ENCODE measurements at places on chromosomes 4 and X.

DNA sequence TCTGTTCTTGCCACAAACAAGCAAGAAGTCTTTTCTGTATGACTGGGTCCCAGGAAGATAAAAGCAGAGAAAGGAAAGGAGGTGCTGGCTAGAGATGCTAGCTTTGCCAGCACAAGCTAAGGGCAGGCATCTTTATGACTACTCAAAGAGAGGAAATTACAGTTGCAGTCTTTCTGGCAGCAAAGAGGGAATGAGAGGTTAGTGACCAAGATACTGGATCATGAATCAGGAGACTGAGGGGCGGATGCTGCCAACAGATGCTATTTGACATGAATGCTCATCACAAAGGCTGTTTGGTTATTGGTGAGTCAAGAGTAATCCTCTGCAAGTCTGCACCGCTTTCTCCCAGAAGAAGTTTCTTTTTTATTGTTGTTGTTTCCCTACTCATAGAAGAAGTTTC, 5.5 kb upstream of the XIAP start:
- DNase-seq = no peak

DNA sequence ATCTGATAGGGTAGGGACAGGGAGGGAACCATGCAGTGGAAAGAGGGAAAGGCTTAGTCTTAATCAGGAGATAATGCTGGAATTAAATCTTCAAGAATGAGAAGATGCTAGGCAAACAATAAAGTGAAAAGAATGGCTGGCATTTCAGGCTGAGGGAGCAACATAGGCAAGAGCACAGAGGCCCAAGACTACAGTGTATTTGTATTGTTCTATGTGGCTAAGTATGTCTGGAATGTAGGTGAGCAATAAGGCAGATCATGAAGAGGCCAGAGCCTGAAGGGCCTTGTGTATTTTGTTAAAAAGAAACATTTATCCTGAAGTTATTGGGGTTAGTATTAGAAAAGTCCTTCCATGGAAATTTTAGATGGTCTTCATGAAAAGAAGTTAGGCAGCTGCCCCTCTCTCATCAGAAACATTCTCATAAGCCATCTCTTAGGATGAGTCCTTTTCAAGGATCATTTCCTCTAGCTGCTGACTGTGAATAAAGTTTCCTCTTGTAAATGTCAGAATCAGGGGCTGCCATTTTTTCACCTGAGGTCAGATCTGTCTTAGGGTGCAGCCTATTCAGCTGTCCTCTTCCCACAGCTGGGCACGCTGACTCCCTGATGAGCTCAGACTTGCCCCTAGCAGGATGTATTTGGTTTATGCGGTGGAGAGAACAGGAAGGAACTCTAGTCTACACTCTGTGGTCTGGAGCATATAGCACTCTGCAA, 46.3 kb downstream of the ATP10D start:
- no peak for DNase-seq

GRCh38 chr4:105767579-105767978, 59.0 kb downstream of the GSTCD start:
- DNase-seq = no peak

DNA sequence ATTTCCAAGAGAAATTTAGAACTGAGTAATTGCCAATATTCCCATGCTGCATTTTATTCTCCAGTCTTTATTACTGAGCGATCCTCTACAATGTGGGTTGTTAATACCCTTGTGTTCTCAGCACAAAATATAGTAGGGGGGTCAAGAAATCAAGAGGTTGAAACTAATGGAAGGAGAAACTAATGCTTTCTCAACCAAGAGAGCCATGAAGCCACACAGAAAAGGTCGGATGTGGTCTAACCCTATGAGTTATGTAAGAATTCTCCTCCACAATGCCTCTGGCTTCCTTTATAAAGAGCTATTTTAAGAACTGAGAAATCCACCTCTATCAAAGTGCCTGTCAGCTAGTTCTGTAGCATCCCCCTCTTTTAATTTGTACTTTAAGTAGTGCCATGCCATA, 268.5 kb downstream of the CHIC1 start:
- no peak for DNase-seq

DNA sequence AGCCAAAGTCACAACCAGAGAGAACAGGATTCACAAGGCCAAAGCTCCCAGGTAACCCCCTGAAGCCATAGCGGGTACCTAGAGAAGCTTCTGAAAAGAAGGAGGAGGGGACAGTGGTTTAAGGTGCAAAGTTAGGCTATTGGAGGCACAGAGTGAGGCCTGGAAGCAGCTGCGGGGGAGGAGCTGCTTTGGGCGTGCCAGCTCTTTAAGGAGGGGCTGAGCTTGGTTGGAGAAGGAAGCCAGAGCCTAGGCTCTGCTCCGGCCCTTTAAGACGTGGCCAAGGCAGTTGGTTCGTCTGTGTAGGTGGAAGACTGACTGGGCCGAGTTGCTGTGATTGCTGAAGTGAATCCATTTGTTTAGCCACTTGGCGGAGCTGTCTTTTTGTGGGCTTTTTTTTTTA, 1.5 kb downstream of the KLF8 start:
- DNase-seq = no peak

DNA sequence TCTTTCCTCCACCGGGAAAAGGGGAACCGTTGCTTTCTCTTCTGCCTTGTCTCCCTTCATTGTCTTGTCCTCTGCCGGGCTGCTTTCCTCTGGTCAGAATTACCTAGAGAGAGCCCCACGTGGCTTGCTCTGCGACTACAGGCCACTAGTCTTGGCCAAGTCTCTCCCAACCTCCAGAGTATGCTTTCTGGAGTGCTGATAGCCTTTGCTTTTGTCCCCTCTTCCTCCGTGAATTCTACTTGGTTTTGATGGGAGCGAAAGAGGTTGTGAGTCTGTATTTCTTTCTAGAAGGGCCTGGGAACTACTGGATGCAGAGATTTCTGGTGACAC, 5.3 kb upstream of the POU4F2 start:
- DNase-seq = no peak

- no peak for DNase-seq
Observed at GRCh38 chrX:153984351-153985178, 12.0 kb downstream of the TMEM187 start.

DNA sequence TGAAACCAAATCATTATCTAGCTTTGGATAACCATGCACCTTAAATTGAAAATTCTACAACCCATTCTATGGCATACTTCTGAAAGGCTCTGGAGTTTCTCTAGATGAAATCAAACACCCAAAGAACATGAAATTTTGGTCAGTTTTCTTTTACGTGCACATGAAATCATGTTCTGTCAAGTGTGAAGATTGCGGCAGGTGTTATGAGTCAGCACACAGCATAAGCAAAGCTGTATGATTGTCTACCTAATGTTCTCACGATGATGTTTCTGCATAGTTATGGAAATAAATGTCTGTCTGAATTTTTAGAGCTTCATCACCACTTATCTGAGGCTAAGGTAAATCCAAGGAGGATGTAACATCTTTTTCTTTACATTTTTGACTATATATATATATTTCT, 495.3 kb downstream of the IL1RAPL1 start:
- peak; percentile 20 for DNase-seq

- DNase-seq = peak; percentile 43
Observed at GRCh38 chrX:129843459-129844306, at the start of gene ZDHHC9. ZDHHC9 (minus strand) TSS chrX:129843886; CDS start chrX:129841945, 1,941 bp downstream.

DNA sequence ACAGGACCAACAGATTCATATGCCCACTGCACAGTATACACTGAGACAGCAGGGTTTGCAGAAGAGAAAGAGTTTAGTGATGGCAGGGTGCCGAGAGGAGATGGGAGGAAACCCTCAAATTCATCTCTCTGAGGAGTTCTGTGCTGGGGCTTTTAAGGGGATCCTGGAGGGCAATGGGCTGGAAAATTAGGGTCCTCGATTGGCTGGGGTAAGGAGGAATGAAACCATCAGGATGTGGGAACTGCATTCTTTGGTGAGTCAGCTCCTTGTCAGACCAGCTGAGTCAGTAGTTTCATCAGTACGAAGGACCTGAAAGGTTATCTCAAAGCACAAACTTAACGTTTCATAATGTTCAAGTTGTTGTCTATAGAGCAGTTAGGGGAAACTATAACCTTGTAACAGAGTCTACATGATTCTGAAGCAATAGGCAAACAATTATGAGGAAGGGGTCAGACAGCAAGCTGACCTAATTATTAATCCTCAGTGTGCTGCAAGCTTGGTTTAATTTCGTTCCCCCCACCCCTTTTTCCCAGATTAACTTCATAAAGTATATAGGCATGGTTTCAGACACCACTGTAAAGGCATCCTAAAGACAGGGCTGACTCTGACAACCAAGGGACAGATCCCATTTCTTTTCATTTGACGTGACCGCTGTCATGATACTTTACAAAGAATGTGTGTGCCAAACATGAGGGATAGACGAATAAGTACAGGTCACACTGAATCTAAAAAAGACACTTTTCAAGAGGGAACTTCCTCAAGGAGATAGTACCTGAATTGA, 1.5 kb upstream of the MSMO1 start:
- DNase-seq = no peak

DNA sequence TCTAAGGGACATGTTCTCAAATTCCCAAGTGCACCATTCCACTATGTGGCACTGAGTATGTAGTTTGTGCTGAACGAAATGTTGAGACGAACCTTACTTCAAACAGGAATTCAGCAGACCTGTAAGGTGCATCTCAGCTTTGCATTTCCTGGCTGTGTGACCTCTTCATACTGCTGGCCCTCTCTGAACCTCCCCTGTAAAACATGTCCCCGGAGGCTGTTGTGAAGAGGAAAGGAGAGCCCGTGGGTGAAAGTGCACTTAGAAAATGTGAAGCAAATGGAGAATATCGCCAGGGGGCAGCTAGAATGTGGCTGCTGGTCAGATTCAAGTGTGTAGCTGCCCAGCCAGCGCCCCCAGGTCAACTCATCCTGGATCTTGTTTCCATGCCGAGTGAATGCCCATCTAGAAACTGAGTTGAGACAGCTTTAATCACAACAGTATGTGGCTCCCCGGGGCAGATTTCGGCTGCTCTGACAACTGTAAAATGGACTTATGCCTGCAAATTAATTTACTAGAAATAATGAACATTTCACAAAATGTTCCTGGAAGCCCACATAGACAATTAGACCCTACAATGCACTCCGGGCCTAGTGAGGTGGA, 263.3 kb downstream of the EVC2 start:
- no peak for DNase-seq

DNA sequence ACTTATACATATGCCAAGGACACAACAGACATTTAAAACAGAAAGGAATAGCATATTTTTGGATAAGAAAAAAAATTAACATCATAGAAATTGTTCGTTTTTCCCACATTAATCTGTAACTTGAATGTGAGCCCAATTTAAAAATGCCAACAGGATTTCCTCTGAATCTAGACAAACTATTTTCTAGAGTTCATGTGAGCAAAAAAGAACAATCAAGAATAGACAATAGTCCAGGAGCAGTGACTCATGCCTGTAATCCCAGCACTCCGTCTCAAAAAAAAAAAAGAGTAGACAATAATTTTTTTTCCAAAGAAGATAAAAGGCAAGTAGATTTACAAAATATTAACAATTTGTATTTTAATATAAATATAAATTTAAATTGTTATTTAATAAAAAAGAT, 73.7 kb upstream of the DUSP21 start:
- DNase-seq = no peak

- DNase-seq = no peak
Observed at GRCh38 chr4:109629775-109630174, 69.7 kb downstream of the MCUB start.

GRCh38 chrX:101409043-101409442, 1.0 kb downstream of the HNRNPH2 start:
- no peak for DNase-seq

DNA sequence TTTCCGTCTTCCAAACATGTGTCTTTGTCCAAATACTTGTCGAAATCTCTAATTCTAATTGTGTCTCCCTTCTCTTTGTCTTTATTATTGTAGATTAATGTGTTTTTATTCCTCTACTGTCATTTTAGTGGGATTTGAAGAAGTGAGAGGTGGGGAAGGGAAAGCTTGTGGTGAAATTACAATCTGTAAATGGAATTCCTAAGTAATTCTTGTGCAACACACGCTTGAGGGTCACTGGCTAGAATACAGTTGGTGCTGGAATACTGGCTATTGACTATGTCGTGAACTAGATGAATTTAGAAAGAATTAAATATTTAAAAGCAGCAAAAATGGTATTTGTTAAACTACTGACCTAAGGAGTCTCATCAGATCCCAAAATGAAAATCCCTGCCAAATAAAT, 10.7 kb upstream of the FNIP2 start:
- DNase-seq = no peak

- DNase-seq = no peak
Observed at GRCh38 chr4:8035371-8035780, 95.7 kb upstream of the AFAP1 start.

- no peak for DNase-seq
Observed at GRCh38 chrX:123201720-123202119, 17.6 kb downstream of the GRIA3 start.

- no peak for DNase-seq
Observed at GRCh38 chr4:37666625-37667071, 19.5 kb downstream of the RELL1 start.

DNA sequence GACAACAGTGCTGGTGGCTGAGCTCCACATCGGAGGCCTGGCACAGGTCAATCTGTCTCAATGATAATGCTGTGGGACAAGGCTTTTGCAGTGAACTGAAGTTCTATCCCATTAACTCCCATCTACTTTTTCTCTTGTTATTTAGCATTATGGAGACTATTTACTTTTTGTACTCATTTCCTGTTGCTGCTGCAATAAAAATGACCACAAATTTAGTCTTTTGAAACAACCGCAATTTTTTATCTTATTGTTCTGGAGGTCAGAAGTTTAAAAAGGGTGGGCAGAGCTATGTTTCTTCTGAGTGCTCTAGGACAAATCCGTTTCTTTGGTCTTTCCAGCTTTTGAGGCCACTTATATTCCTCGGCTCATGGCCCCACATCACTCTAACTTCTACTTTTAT, 111.0 kb upstream of the PITX2 start:
- DNase-seq = no peak

GRCh38 chr4:145936997-145937901, 1.4 kb downstream of the ZNF827 start:
- DNase-seq = no peak

DNA sequence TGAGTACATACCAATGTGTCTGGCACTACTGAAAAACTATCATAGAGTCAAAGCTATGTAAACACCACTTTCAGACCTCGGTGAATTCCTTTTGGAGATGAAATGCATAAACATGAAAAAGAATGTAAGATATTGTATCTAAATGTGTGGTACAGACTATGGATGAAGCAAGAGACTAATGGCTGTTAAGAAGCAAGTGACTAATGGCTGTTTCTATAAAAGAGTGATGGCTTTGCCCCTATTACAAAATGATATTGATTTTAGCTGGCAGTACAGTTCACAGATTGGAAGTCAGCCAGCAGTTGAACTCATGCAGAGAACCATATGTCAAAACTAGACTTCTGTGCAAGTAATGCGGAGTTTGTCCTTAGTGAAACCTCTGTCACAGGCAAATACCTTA, 359.3 kb downstream of the GRXCR1 start:
- no peak for DNase-seq

- DNase-seq = no peak
Observed at GRCh38 chr4:53128231-53128630, 237.6 kb downstream of the SCFD2 start.

GRCh38 chrX:119602701-119603255, 3.4 kb downstream of the NKRF start:
- no peak for DNase-seq

GRCh38 chrX:112768563-112768962, 72.1 kb downstream of the AMOT start:
- no peak for DNase-seq

GRCh38 chr4:78058591-78059523, 1.7 kb downstream of the FRAS1 start:
- DNase-seq = peak; percentile 9

Measured in NCI-H1417 treated with DMSO at 0.1 percent for 48 hours (cell line).